ENCODE measurements at places on chromosomes 7 and 10. TPM values are rescaled to one million over a fixed set of nuclear protein-coding genes. Genes with fewer than 3 reads are reported as not detected.

The CELF2 gene
- 85.4 TPM for total RNA-seq

The CUX1 gene
- 126 TPM for total RNA-seq

The ZP3 gene
- total RNA-seq: not detected

The RABGEF1 gene
- total RNA-seq: 16.5 TPM

DNA sequence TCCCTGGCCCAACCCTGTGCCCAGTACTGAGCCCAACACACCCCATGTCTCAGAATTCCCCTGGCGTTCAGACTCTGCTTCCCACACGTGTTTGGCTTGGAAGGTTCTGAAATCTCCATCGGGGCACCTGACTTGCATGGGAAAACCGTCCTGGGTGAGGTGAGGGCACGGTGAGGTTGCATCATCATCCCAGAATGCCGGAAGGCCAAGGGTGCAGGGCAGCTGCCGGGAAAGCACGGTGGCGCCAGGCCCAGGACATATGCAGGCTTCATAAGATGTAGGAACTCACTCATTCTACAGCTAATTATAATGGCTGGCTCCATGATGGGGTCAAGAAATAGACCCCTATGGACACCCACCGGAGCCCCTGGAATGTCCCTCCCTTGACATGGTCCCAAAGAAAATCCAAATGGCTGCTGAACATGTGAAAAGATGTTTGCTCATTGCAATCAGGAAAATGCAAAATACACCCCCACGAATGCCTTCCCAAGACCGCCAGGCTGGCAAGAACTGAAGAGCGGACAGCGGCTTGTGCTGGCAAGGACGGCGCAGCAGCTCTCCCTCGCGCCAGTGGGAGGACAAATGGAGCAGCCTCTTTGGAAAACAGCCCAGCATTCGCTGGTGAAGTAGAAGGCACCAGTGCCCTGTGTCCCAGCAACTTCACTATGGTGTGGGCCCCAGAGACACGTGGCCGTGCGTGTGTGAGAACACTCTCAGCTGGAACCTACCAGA is 2.3 kb downstream of the KNDC1 start:
- DNase-seq: peak; percentile 51

DNA sequence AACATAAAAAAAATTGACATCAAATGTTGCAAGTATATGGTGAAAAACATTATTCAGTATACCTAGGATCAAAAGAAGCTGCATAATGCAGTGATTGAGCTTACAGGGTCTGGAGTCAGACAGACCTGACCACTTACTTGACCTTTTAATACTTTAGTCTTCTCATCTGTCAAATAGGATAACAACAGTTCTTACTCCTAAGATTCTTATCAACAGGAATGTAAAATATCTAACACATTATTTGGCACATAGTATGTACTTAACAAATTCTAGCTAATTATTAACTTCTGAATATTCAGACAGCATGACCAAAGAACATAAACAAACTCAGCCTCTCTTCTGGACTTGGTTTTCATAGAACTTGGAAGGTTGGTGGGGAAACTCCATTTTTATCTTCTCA is 45.6 kb upstream of the PIP4K2A start:
- DNase-seq: no peak

DNA sequence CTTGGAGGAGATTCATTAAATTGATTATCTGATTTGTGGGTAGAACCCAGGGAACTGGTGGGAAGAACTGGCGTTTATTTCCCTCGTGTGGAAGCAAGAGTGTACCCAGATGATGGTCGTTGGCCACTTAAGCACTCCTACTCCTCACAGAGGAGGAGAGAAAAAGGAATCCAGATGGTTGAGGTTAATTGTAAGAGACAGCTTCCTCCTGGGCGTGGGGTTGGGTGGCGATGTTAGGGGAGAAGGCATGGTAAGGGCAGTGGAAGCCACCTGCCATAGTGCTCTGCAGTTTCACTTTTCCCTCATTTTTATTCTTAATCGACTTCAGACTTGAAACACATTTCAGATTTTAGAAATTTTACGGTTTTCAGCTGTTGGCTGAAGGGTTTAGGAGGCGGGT is 104.1 kb downstream of the DOCK1 start:
- no peak for DNase-seq

DNA sequence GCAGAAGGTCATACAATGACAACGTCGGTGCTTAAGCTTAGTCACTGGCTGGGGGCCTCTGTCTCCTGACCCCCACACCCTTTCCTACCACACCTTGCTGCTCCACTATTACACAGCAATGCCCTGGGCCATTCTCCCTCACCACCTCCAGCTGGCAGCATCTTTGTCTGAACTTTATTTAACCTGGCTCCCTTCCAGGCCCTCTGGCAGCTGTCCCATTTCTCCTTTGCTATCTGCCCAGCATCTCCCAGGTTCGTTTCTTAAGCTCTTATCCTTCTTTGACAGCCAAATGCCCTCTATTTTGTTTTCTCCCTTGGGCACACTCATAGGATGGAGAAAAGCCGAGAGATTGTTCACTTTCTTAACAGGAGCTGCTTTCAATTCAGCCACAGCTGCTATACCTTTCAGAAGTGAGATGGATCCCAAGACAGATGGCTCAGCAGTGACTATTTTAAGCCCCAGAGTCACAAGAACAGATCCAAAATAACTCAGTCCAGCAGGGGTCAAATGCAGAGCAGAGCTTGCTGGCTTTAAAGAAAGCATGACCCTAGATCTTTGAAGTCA is 1277.1 kb upstream of the AUTS2 start:
- peak; percentile 73 for DNase-seq

DNA sequence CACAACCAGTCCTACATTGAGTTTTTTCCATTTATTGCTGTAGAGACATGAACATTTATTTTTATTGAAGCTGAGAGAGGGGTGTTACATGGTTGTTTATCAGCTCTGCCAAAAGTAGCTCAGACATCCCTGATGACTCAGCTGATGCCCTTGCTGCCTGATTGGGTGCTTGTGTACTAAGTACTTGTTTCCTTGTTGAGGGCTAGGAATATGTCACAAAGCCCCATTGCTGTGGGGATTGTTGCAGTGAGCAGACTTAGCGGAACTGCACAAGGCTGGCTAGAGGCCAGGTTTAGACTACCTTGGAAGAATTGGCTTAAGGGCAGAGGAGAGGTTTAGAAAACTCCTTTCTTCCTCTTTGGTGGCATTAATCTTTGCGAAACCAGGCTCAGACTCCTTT is 110.6 kb downstream of the AUTS2 start:
- no peak for DNase-seq

- DNase-seq: no peak
These were observed 423.9 kb downstream of the CALN1 start for GRCh38 chr7:71988201-71988600.

GRCh38 chr7:86207740-86208139 is 436.0 kb upstream of the GRM3 start:
- no peak for DNase-seq

DNA sequence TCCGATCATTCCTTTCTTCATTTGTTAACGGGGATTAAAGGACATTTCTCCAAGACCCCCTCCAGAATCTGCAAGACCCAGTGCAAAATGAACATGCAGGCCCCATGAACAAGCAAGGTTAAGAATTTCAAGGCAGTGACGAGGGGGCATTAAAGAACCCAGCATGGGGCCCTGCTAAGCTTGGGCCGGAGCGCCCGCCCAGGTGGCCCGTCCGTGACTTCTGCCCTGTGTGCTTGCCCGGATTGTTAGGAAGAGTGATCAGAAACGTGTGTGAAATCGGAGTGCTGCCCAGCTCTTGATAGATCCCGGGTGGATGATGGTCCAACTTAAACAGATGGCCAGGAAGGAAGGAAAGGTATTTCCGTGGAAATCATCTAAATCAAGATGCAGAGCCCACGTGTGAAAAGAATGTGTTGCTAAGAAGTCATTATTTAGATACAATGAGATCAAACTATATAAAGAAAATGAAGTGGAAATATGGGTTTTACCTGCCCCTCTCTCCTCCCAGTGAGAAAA is 213.6 kb downstream of the KLF6 start:
- DNase-seq: no peak

DNA sequence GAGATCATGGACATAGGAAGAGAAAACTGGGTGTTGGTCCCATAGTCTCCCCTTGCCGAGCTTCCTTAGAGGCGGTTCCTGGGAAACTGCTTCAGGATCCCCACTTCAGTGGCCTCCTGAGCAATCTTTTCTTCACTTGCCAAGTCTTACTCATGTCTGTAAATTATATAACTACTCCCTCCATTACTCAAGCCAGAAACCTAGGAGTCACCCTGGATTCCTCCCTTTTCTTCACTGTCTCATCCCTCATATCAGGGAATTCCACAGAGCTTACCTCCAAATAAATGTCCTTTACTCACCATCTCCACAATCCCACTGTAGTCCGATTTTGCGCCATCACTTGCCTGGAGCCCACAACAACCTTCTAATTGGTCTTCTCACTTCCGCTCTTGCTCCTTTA is 29.1 kb upstream of the TRUB1 start:
- no peak for DNase-seq

- DNase-seq: no peak
These were observed 22.7 kb downstream of the FAM237B start for GRCh38 chr7:90298145-90299038.

GRCh38 chr7:67105377-67105776 is 108.7 kb downstream of the TYW1 start:
- no peak for DNase-seq

GRCh38 chr7:37701769-37702168 is 18.2 kb downstream of the GPR141 start:
- DNase-seq: no peak

DNA sequence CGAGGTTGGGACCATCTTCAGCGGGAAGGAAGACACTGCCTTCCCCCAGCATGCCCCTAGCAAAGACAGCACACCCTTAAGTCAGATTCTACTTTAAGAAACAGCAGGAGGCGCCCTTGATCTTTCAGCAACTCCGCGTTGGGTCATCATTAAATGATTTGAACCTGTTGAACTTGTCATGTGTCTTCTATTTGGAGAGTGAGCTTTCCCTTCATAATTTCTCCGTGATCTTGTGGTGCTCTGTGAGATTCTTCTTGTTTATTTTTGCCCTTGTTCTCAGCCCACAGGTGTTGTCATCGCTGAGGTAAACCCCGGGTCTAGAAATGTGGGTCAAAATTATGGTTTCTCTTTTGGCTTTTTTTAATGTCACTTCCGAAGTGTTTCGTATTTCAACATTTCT is 49.5 kb upstream of the PITRM1 start:
- no peak for DNase-seq
